Stimulated activated CD8-positive, alpha-beta memory T cell treated with anti-CD3 and anti-CD28 coated beads, Interleukin-4, amount 100 ng/mL, for 4 hours (primary cell): ENCODE measurements at places on chromosomes 16 and 17.
A peak's percentile ranks its signal among the peaks of the same experiment; 100 is the strongest.

GRCh38 chr17:57440522-57441269 lies 184.4 kb downstream of the MSI2 start:
- DNase-seq, result peak; percentile 38

DNA sequence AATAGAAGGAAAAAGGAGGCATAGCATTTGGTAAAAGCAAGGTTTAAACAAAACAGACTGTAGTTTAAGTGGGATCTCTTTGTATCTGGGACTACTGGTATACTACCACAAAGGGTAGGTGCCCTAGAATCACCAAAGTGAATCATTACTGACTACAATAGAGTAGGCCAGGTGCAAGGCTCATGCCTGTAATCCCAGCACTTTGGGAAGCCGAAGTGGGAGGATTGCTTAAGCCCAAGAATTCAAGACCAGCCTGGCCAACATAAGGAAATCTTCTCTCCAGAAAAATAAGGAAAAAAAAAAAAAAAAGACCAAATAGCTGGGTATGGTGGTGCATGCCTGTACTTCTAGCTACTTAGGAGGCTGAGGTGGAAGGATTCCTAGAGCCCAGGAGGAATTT lies 60.8 kb upstream of the CORO6 start:
- no peak for DNase-seq

DNA sequence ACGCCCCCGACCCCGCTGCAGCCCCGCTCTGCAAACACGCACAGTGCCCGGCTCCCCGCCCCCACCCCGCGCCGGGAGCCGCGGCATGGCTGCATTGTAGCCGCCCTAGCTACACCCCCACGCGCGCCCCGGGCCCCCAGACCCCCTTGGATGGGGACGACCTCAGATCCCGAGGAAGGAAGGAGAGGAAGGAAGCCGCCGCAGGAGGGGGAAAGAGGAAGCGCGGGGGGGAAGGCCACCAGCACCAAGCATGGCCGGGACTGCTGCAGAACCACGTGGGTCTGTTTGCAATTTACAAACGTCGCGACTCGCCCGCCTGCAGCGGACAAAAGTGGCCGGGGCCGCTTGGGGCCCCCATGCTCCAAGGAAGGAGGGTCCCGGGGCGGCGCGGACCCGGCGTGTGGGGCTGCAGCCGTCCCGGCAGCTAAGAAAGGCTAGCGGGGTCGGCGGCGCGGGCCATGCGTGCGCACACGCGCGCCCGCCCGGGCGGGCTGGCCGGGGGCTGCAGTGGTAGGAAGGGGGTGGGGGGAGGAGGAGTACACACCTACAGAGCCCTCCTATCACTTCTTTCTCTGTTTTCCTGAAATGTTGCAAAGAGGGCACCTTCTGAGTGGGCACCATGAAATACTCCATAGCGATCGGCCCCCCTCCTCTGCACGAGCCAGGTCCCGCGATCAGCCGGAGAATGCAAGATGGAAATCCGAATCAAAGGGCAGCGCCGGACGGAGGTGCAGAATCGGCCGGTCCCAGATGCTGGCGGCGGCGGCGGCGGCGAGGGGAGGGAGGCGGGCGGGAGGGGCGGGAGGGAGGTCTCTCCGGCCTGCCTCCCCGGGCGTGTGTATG lies 488 bp downstream of the TFAP4 start:
- DNase-seq, result peak; percentile 6

DNA sequence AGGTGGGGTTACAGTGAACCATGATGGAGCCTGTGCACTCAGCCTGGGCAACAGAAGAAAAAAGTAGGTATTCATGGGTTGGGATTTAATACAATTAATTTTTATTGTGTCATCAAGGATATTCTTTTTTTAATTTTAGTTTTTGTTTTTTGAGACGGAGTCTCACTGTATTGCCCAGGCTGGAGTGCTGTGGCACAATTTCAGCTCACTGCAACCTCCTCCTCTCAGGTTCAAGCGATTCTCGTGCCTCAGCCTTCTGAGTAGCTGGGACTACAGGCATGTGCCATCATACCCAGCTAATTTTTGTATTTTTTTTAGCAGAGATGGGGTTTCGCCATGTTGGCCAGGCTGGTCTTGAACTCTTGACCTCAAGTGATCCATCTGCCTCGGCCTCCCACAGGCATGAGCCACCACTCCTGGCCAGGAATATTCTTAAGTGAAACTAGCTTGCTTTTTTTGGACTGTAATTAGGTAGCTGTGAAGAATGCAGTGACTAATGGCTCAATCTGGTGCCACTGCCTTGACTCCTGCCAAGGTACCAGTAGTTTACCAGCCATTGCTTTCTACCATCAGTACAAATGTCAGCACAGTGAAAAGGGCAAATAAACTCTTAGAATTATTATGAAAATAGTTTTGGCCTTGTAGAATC lies 4.8 kb downstream of the PPM1D start:
- no peak for DNase-seq

GRCh38 chr17:37725021-37725595 lies 19.8 kb downstream of the HNF1B start:
- no peak for DNase-seq

GRCh38 chr17:15900871-15901270 lies 44.1 kb upstream of the ADORA2B start:
- no peak for DNase-seq

- DNase-seq, result no peak
Observed at GRCh38 chr17:48558057-48558830, 13.3 kb upstream of the HOXB2 start.

GRCh38 chr17:67372751-67373150 lies 4.3 kb upstream of the PITPNC1 start:
- no peak for DNase-seq

DNA sequence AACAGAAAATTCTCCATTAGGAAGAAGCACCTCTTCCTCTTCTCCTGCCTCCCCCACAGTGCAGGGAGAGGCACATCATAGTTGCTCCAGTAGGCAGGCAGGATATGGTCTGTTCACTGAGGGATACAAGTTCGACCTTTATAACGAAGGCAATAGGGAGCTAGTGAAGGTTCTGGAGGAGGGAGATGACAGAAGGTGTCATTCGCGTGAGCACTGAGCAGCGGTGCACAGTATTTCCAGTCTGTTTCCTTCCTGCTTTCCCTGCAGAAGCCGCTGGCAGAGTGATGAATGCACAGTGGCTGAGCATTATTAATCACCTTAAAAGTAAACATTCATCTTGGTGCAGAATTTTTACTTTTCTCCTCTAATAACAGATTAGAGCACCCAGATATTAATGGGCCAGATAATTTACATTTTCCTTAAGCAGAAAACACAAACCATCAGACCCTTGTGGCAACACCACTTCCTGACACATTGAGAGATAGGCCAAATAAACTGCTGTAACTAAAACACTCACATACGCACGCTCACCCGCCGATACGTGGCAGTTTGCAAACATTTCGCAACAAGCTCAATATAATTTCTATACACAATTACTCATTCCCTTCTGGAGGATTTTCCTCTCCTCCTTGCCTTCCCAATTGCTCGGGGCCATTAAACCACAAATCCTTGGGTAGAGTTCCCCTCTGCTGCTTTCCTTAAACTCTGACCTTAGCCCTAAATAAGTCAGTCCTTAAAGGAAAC lies 69.5 kb downstream of the AIPL1 start:
- no peak for DNase-seq
